Activated CD4-positive, alpha-beta T cell treated with anti-CD3 and anti-CD28 coated beads for 48 hours (primary cell): ENCODE measurements at places on chromosomes 16 and 17.

DNA sequence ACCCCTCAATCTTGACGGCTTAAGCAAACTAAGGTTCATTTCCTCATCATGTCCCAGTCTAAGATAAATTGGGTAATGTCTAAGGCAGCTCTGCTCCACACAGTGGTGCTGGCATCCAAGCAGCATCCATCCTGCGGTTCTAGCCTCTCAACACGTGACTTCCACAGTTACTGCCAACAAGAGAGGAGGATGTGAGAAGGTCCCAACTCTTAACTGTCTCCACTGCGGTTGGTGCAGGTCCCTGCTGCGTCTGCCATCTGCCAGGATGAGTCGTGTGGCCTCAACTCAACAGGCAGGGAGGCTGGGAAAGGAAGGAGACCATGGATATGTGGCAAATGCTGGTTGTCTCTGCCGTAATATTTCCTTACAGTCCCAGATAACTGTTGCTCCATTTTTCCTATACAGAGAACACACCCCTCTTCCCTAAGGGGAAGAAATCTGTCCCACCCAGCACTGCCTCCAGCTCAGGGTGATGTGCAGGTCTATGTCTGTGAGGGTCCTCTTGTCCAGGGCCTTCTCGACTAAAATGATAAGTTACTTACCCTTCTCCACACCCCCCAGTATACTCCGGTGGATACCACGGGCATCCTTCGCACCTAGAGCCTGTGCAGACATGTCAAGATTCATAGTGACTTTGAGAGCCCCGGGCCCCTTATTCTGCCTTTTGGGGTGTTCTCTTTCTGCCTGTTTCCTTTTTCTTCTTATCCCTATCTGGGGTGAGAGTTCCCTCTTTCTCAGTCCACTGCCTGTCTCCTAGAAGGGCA, 64.7 kb downstream of the KCNJ18 start:
- no peak for DNase-seq

- DNase-seq: peak; percentile 84
These were observed 5.8 kb upstream of the UNK start for GRCh38 chr17:75778861-75779249.

GRCh38 chr17:31535581-31535981, 144.1 kb downstream of the RAB11FIP4 start:
- peak; percentile 63 for DNase-seq

DNA sequence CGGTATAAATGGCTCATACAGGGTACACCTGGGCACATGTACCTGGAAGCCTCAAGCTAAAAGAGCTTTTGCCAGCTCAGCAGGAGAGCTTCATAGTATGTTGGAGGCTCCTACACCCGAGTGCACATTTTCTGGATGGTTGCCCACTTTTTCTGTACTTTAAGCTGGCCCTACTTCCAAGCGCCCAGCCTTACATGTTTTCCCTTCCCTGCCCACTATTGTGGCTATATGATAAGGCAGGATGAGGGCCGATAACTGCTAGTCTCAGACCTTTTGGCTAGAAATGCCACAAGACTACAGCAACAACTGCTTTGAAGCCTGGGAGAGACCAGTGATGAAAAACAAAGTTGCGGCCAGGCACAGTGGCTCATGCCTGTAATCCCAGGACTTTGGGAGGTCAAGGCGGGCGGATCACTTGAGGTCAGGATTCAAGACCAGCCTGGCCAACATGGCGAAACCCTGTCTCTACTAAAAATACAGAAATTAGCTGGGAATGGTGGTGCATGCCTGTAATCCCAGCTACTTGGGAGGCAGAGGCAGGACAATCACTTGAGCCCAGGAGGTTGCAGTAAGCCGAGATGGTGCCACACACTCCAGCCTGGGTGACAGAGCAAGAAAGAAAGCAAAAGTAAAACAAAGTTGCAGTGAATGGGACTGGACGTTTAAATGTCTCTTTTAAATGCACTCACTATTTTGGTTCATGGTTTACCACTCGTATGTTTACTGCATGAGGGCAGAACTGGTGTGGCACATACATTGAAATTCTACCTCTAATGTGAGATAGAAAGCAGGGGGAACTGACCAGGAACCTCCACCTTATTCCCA, 14.2 kb upstream of the MARCHF10 start:
- DNase-seq: no peak

DNA sequence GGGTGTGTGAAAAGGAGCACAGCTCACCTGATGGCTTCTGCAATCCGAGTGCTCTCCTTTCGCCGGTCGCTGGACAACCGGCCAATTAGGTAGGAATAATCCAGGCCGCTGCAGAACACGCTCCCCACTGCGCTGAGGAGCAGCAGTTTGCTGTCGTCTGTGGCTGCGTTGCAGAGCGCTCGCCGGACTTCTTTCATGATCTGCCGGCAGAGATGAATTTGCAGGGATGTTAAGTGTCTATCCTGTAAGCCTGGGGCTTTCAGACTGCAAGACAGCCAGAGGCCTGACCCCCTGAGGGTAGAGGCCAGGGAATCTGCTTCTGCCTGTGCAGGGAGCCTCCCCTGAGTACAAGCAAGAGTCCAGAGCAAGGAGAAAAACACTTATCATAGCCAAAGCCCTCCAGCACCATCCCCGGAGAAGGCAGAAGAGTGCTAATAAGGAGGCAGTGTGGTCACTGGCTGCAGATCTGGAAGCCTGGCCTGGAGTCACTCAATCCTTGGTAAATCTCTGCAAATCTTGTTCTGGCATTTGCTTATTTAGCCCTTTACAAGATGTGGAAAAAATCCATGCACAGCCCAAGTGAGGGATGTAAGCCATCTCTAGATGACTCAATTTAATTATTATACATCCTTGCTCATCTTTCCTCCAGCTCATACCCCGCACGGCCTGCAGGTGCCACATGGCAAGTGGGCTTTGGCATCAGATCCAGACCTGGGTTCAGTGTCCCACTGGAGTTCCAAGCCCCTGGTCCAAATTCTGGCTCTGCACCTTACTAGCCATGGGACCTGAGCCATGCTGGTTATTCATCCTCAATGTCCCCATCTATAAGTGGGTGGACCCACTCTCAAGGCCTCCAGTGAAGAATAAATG, 80.2 kb downstream of the DYNLRB2 start:
- no peak for DNase-seq

- no peak for DNase-seq
These were observed 117.6 kb upstream of the ZNF750 start for GRCh38 chr17:82957469-82957795.

GRCh38 chr17:78789149-78789662, 7.1 kb upstream of the CYTH1 start:
- DNase-seq: no peak

GRCh38 chr17:47955497-47956461, 1.9 kb downstream of the PRR15L start:
- no peak for DNase-seq

DNA sequence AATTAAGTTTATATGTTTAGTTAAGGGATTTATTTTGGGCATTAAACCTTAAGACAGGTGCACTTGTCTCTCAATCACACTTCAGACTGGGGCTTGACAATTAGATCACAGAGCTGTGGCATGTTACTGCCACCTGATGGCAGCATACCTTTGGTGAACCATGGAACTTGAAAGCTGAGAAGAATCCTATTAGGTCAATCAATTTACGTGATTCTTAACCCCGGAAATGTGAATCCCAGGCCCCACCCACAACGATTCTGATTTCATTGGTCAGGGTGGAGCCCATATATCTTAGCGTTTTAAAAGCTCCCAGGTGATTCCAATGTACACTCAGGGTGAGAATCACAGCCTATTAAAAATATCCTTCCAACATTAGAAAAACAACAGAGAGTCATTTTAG, 91.0 kb downstream of the GSG1L start:
- peak; percentile 57 for DNase-seq

- DNase-seq: peak; percentile 73
These were observed 43.4 kb upstream of the ICAM2 start for GRCh38 chr17:64063766-64064224.

DNA sequence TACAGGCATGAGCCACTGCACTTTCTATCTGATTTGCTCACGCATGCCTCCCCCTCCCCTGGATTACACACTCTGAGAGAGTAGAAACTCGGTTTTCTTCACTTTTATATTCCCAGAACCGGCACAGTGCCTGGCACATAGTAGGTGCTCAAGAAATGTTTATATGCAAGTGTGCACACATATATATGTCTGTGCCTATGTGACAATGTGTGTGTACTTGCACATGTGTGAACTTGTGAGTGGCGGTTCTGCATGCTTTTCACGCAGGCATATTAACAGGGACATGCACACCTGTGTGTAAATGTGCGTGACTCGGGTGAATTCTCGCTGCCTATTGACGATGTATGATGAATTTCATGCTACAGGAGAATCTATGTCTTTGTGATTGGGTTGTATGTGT, 22.1 kb upstream of the IL21R start:
- DNase-seq: no peak

- no peak for DNase-seq
These were observed 162.8 kb upstream of the CDH11 start for GRCh38 chr16:65284626-65285025.

DNA sequence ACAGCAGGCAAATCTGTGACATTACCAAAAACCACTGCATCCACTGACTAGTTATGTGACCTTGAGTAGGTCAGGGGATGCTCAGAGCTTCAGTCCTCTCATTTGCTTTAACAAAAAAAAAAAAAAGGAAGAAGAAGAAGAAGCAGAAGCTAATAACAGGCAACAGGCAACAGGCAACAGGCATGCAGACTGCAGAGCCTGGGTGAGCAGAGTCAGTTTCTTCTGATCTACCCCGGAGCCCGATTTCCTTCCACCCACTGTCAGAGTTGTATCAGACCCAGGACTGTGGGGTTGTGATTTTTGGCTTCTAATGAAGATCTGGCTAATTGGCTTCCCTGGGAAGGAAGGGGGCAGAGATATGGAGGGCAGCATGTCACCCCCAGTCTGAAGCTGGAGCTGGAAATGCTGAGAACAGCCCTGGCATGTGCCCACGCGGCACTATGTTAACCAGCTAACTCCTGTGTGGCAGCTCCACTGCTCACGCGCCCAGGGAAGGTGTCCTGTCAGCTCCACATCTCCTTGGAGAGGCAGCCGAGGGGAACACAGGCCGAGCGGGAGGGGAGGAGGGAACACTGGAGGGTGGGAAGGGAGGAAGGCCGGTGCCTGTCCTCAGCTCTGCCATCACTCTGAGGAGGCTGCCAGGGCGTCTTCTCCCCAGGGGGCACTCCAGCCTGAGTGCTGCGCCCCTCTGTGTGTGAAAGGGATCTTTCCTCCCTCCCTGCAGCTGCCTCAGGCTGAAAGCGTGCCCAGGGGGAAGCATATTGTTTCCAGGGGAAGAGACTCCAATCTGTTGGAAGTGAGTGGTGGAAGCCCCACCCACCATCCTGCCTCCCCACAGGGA, 17.6 kb downstream of the SRCIN1 start:
- no peak for DNase-seq
